ENCODE measurements at places on chromosomes 6 and 20.
A peak's percentile ranks its signal among the peaks of the same experiment; 100 is the strongest.

- no peak for DNase-seq
These were observed 397.1 kb downstream of the ARHGAP18 start for GRCh38 chr6:129312880-129313279.

- DNase-seq, result no peak
These were observed 46.7 kb downstream of the MAP1LC3A start for GRCh38 chr20:34604980-34605788.

DNA sequence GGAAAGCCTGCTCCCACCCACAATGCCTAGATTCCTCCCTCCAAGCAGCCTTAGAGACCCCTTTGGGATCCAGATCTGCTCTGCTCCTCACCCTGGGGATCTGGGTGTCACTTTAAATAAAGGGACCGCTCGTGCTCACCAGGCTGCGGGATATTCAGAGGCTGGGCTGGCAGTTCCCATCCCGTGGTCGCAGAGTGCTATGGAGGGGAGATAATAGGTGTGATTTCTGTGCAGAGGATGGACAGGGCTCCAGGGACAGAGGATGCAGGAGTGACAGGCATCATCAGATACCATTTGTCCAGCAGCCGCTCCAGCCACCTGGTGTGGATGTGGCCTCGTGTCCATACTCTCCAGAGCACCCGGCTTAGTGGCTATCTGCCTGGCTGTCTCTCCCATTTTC lies 415.9 kb upstream of the SULF2 start:
- no peak for DNase-seq

- DNase-seq, result peak; percentile 51
These were observed 26.1 kb upstream of the KCNB1 start for GRCh38 chr20:49508435-49509199.

- DNase-seq, result peak; percentile 7
These were observed 40.8 kb downstream of the IYD start for GRCh38 chr6:150409576-150410066.

DNA sequence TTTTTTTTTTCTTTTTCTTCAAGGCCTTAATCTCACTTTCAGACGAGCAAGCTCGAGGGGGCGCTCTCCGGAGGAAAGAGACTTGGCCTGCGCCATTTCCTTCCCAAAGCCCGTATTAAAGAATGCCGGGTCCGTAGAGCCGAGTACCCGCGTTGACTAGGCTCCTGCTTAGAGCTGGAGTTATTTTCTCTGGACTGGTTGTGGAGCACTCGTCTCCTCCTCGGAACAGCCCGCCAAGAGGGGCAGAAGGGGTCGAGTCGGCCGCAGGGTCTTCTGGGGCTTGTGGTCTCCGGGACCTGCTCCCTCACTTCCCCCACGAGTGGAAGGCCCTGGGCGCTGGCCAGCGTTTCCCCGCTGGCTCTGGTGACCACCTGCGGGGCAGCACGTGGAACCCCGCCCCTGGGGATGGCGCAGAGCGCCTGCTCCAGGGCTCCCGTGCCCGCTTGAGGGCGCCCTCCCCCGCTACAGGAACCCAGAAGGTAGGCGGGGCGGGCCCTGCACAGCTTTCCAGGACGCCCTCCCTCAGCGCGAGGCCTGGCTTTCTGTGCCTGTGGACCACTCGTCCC lies 2.7 kb upstream of the MEI4 start:
- DNase-seq, result no peak

DNA sequence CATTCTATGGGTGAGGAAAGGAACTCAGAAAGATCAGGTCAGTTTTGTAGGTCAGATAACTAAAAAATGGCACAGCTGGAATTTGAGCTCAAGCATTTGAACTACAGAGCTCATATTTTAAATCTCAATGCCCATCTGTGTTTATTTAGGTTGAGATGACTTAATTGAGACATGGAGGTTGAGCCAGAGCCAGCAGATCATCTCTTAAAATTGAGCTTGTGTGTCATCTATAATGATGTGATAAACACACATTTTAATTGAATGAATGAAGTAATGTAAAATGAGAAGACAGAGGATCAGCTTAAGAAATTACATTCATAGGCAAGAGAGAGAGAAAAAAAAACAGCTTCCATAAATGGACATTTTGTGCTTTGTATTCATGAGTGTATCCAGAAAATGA lies 3.7 kb downstream of the MANEA start:
- no peak for DNase-seq

GRCh38 chr6:62974452-62974851 lies 236.8 kb upstream of the FKBP1C start:
- no peak for DNase-seq

DNA sequence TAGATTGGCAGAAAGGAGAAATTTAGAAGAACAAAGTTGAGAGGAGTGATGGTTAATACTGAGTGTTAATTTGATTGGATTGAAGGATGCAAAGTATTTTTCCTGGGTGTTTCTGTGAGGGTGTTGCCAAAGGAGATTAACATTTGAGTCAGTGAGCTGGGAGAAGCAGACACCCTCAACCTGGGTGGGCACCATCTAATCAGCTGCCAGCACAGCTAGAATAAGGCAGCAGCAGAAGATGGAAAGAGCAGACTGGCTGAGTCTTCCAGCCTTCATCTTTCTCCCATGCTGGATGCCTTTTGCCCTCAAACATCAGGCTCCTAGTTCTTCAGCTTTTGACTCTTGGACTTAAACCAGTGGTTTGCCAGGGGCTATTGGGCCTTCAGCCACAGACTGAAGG lies 437.7 kb upstream of the AGPAT4 start:
- no peak for DNase-seq

DNA sequence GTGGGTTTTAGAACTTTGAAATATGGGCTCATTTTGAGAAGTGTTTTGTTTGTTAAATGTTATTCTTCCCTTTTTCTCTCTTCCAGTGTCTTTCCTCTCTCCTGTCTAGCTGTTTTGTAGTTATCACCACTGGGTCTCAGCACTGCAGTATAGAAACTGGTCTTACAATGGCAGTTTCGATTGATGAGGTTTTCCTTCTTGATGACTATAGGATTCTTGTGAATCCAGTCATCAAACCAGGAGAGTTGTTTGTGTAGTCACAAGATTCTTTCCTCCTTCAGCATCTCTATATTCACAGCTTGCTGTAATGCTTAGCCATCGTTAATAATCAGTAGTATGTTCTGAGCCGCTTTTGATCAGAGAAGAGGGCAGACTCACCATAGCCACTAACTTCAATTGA lies 172.3 kb downstream of the OGFRL1 start:
- DNase-seq, result no peak

DNA sequence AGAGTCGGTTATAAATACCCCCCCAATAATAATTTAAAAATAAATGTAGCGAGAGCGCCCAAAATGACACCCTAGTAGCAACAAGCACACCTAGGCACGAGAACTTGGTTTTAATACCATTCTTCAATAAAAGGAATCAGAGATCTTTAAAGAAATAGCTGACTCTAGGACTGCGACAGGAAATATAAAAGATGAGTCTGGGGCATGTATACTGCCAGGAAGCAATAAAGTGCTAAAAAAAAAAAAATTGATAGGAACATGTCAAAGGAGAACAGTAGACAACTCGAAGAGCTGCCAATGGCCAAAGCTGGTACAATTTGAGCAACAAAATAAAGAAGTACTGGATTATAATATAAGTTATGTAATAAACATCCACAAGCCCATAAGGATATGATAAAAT lies 2.2 kb downstream of the PNISR start:
- DNase-seq, result no peak

DNA sequence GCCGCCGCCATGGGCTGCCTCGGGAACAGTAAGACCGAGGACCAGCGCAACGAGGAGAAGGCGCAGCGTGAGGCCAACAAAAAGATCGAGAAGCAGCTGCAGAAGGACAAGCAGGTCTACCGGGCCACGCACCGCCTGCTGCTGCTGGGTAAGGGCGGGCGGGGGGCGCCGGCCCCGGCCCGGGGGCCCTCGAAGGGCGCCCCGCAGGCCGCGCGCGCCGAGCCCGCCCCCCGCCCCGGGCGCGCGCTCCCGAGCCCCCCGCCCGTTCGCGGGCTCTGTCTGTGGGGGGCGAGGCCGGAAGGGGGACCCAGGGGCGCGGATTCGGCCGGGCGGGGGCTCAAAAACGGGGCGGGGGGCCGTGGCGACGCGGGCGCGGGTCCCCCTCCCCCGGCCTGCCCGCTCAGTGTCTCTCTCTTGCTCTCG lies 39.2 kb downstream of the GNAS start:
- DNase-seq, result no peak

DNA sequence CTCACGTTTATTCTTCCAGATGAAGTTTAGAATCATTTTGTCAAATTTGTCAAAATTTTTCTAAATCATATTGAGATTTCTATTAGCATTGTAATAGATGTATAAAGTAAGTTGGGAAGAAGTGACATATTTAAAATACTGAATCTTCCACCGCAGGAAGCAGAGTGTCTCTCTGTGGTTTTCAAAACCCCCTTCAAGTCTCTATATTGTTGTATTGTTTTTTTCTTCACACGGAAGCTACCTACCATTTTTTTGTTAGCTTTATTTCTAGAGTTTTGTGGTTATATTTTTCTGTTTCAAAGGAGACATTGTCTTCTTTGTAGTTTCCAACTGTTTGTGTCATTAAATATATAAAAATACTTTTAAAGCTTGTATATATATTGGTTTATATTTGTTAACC lies 188.6 kb downstream of the ZDHHC14 start:
- no peak for DNase-seq

- no peak for DNase-seq
These were observed 19.6 kb downstream of the ANGPT4 start for GRCh38 chr20:896501-897025.

GRCh38 chr20:43721429-43722152 lies 5.2 kb downstream of the GTSF1L start:
- peak; percentile 64 for DNase-seq
